Activated CD4-positive, alpha-beta T cell treated with anti-CD3 and anti-CD28 coated beads, Interleukin-2, amount 10 ng/mL, durations not matched to agents 7 days and 5 days (primary cell): ENCODE measurements at places on chromosomes 2 and 18. TPM values are rescaled to one million over a fixed set of nuclear protein-coding genes. Genes with fewer than 3 reads are reported as not detected.

SNED1 gene
- total RNA-seq: 6.1 TPM

PLEK gene
- total RNA-seq: 0.60 TPM

KCNJ3 gene
- total RNA-seq: not detected

LYPD1 gene
- total RNA-seq: not detected

RPRM gene
- not detected for total RNA-seq

SLC19A3 gene
- total RNA-seq: not detected

CCDC74A gene
- 3.2 TPM for total RNA-seq

DNA sequence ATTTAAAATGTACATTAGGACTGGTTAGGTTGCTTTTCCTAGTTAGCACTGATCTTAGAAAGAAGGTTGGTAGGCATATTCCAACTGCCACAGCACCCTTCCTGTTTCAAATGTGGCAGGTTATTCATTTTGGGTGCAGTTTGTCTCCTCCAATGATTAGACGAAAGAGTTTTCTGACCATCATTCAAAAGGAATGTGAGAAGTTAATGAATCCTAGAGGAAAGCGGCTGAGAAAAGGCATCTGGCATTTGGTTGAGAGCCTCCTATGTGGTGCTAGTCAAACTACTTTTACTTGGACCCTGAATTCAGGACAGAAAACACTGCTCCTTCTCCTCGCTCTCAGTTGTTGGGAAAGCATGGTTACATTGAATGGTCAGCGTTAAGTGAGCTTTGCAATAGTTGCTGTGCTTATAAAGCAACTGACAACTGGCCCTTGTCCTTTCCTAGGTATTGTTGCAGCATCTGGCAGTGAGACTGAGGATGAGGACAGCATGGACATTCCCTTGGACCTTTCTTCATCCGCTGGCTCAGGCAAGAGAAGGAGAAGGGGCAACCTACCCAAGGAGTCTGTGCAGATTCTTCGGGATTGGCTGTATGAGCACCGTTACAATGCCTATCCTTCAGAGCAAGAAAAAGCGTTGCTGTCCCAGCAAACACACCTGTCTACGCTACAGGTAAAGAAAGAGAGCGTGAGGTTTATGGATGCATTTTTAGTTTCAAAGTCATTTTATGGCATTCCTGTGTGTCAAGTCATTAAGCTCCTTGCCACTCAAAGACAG is 6.1 kb downstream of the TGIF1 start:
- H3K27me3 ChIP-seq: no peaks in the 10 kb centered on the region
- no peak for DNase-seq
- H3K27ac ChIP-seq: no peak overlapping the region

GRCh38 chr2:9310377-9310776 is 103.8 kb downstream of the ASAP2 start:
- no peaks in the 10 kb centered on the region for H3K27me3 ChIP-seq
- H3K27ac ChIP-seq: no peak overlapping the region
- H3K4me3 ChIP-seq: no peak overlapping the region
- DNase-seq: no peak

DNA sequence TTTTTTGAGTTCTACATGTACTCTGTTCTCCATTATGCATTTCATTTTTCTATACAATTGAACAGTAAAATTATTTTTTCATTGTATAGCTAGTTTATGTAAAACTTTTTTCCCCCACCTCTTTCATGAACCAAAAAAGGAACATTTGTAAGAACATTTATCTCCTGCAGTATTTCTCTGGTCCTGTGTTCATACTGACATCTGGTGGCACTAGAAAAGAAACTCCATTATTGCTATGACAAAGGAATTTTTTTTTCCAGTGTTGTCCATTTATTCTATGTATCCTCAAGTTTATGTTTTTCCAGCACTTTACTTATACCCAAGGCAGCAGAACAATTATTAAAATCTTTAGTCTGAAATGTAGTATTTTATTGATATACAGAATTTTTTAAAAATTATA is 27.4 kb upstream of the CHAC2 start:
- no peak overlapping the region for H3K4me3 ChIP-seq
- peaks cover 10% of the 10 kb centered on the region for H3K4me1 ChIP-seq
- peaks cover 17% of the 10 kb centered on the region for H3K36me3 ChIP-seq
- no peaks in the 10 kb centered on the region for H3K27me3 ChIP-seq
- DNase-seq: no peak

DNA sequence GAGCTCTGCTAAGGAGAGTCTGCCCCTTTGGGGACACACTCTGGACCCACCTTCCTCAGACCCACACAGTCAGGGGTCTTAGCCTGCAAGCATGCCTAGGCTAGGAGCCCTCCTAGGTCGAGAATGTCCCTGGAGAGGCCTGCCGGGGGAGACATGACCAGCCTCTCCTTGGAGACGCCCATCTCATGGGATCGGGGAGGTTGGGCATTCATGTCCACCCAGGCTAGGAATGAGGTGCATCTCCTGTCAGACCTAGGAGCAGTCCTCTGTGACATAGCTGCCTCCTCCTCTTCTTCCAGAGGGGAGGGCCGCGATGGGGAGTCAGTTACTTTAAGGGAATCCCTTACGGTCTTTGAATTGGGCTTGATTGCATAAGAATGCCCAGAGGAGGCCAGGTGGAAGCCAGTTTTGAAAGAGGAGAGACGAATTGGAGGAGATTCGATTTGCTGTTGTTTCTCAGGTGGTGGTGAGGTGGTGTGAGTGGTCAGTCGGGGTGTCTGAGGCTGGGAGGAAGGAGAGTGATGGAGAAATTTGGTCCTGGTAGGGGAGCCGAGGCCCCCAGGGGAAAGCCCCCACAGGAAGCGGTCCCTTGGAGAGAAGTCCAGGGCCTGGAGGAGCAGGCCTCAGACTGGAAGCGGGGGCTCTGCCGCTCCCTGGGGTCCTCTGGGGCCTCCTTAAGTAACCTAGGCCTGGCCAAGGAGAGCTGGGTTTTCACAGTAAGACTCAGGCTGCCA is 241.3 kb downstream of the DYSF start:
- no peaks in the 10 kb centered on the region for H3K4me1 ChIP-seq
- H3K27ac ChIP-seq: no peak overlapping the region
- H3K36me3 ChIP-seq: no peaks in the 10 kb centered on the region
- H3K4me3 ChIP-seq: no peak overlapping the region
- H3K27me3 ChIP-seq: peaks cover 2% of the 10 kb centered on the region

- no peak for DNase-seq
- peaks cover 2% of the 10 kb centered on the region for H3K4me1 ChIP-seq
- peaks cover 10% of the 10 kb centered on the region for H3K27me3 ChIP-seq
- no peak overlapping the region for H3K4me3 ChIP-seq
- H3K27ac ChIP-seq: no peak overlapping the region
Observed at GRCh38 chr18:58102875-58103274, 58.8 kb downstream of the NEDD4L start.

DNA sequence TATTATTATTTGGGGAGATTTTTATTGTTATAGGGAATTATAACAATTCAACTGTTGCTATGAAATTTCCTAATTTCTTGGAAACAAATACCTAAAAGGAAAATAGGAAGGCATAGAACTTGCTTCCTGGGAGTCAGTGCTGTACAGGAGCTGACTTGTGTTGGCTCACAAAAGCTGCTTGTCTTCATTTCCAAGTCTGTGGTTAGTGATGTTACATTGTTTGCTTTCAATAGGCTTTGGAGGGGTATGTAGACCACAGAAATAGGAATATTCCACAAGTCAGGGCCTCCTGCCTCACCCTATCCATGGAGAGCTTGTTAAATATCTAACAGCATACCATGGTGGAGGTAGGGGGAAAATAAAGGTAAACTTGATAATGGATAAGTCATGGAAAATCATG is 688.9 kb upstream of the FAM98A start:
- H3K4me3 ChIP-seq: no peak overlapping the region
- H3K36me3 ChIP-seq: no peaks in the 10 kb centered on the region
- no peak overlapping the region for H3K27ac ChIP-seq
- H3K4me1 ChIP-seq: no peaks in the 10 kb centered on the region
- no peaks in the 10 kb centered on the region for H3K27me3 ChIP-seq
- no peak for DNase-seq

DNA sequence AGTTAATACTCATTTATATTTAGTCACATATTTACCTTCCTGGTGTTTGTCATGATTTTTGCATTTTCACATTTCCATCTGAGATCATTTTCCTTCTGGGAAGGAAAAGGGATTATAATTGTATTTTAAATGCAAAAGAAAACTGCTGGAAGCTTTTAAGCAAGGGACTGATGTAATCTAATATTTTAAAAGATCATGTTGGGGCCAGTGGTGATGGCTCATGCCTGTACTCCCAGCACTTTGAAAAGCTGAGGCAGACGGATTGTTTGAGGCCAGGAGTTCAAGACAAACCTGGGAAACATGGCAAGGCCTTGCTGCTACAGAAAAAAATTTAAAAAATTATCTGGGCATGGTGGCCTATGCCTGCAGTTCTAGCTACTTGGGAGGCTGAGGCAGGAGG is 149.0 kb downstream of the MIB1 start:
- H3K4me3 ChIP-seq: no peak overlapping the region
- no peak overlapping the region for H3K27ac ChIP-seq
- H3K36me3 ChIP-seq: no peaks in the 10 kb centered on the region
- H3K4me1 ChIP-seq: no peaks in the 10 kb centered on the region
- DNase-seq: no peak

GRCh38 chr18:57619876-57620275 is 1.8 kb downstream of the NARS1 start:
- H3K4me3 ChIP-seq: peak overlapping the region; percentile 91
- peak overlapping the region; percentile 98 for H3K27ac ChIP-seq
- no peaks in the 10 kb centered on the region for H3K27me3 ChIP-seq
- no peak for DNase-seq
- H3K4me1 ChIP-seq: peaks cover 31% of the 10 kb centered on the region

DNA sequence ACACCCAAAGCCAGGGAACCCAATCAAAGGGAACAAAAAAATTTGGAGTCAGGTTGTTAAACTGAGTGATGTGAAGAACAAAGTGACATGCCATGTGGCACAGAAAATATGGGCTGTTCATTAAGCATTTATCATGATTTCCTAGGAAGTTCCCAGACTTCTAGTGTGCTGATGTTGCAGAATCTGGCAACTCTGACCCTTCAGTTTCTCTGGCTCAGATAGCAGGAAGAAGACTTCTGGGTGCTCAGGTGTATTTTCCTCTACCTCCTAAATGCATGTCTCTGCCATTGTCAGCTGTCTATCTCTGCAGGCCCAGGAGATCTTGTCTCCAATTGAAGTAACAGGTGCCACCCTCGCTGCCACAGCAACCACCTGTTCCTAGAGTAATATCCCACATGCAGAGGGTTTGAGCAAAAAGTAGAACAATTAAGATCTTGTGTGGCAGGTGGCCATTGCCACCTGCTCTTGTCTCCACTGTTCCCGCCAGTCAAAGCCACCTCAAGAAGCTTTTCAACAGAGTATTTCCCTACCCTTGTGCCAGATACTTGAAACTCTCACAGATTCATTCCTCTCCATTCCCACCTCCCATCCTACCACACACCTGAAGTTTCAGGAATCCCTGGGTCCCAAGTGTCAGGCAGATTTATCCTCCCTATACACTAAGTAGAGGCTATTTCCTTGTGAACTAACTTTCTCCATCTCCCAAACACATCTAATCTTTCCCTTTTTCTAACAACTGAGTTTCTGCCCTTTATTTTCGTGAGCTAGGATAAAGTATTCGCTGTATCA is 533.7 kb upstream of the CHAC2 start:
- H3K36me3 ChIP-seq: no peaks in the 10 kb centered on the region
- peaks cover 3% of the 10 kb centered on the region for H3K4me1 ChIP-seq
- H3K4me3 ChIP-seq: no peak overlapping the region
- no peak for DNase-seq
- no peak overlapping the region for H3K27ac ChIP-seq
- no peaks in the 10 kb centered on the region for H3K27me3 ChIP-seq

- peak; percentile 81 for DNase-seq
- H3K4me1 ChIP-seq: peaks cover 40% of the 10 kb centered on the region
- H3K27ac ChIP-seq: peak overlapping the region; percentile 73
- H3K36me3 ChIP-seq: peaks cover 35% of the 10 kb centered on the region
- H3K4me3 ChIP-seq: peak overlapping the region; percentile 27
Observed at GRCh38 chr2:241354668-241355658, 1.1 kb upstream of the FARP2 start.

- no peaks in the 10 kb centered on the region for H3K4me1 ChIP-seq
- no peak for DNase-seq
- H3K36me3 ChIP-seq: no peaks in the 10 kb centered on the region
- no peak overlapping the region for H3K27ac ChIP-seq
- no peak overlapping the region for H3K4me3 ChIP-seq
- H3K27me3 ChIP-seq: no peaks in the 10 kb centered on the region
Observed at GRCh38 chr2:67839242-67839641, 223.6 kb downstream of the C1D start.

DNA sequence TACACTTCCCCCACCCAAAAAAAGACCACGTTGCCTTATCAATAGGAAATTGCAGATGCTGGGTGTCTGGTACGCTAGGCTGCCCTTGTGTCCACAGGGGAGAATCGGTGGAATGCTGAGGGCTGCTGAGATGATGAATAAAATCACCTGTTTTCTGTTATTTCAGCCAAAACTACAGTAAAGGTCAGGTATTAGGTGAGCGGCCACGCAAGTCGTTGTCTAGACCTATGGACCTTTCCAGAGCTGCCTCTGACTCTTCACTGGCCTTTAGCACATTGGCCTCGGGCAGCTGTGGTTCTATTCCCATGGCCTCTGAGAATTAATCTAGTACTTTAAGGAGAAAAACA is 89.6 kb downstream of the MTCL1 start:
- H3K4me3 ChIP-seq: no peak overlapping the region
- DNase-seq: no peak
- H3K27me3 ChIP-seq: no peaks in the 10 kb centered on the region
- no peak overlapping the region for H3K27ac ChIP-seq
- H3K4me1 ChIP-seq: peaks cover 7% of the 10 kb centered on the region

DNA sequence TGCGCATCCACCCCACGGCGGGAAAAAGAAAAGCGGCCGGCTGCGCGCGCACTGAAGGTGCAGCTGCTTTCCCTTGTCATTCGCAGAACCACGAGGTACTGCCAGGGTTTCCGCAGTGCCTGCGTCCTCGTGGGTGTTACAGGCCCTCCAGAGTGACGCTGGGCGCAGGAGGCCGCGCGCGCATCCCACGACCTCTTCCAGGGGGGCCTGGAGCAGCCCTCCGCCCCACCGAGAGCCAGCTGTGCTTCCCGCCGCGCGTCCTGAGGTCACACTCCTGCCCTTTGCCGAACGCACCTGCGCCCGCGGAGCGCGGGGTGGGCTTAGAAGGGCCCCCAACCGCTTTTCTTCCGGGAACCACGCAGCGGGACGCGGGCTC is 378 bp upstream of the IAH1 start:
- no peaks in the 10 kb centered on the region for H3K27me3 ChIP-seq
- peak overlapping the region; percentile 89 for H3K27ac ChIP-seq
- peak; percentile 79 for DNase-seq
- peak overlapping the region; percentile 76 for H3K4me3 ChIP-seq
- H3K36me3 ChIP-seq: peaks cover 56% of the 10 kb centered on the region

DNA sequence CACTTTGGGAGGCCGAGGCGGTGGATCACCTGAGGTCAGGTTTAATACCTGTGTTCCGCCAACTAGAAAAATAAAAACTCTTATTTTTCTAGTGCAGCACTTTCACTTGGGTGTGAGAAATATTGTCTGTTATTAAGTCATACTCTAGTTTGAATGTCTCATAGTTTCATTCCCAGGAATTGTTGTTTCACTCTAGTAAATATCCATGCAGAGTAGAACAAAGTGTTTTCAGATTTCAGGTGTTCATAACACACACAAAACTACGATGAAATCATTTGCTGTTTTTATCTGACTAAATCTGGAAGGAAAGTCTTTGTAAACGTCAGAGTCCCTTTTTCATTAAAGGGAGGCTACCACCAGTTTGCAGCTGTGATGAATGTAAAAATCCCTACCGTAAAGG is 4.0 kb downstream of the FAM117B start:
- peak overlapping the region; percentile 91 for H3K27ac ChIP-seq
- H3K4me1 ChIP-seq: peaks cover 54% of the 10 kb centered on the region
- no peaks in the 10 kb centered on the region for H3K27me3 ChIP-seq
- peaks cover 22% of the 10 kb centered on the region for H3K36me3 ChIP-seq
- no peak for DNase-seq
- peak overlapping the region; percentile 77 for H3K4me3 ChIP-seq
